ENCODE measurements at places on chromosomes 1 and 21.

- no peak for DNase-seq
Measured at GRCh38 chr1:235883261-235883927, 16.7 kb upstream of the LYST start.

- no peak for DNase-seq
Measured at GRCh38 chr1:31859044-31859443, 43.2 kb upstream of the SPOCD1 start.

- no peak for DNase-seq
Measured at GRCh38 chr1:167197692-167198091, 23.0 kb upstream of the POU2F1 start.

DNA sequence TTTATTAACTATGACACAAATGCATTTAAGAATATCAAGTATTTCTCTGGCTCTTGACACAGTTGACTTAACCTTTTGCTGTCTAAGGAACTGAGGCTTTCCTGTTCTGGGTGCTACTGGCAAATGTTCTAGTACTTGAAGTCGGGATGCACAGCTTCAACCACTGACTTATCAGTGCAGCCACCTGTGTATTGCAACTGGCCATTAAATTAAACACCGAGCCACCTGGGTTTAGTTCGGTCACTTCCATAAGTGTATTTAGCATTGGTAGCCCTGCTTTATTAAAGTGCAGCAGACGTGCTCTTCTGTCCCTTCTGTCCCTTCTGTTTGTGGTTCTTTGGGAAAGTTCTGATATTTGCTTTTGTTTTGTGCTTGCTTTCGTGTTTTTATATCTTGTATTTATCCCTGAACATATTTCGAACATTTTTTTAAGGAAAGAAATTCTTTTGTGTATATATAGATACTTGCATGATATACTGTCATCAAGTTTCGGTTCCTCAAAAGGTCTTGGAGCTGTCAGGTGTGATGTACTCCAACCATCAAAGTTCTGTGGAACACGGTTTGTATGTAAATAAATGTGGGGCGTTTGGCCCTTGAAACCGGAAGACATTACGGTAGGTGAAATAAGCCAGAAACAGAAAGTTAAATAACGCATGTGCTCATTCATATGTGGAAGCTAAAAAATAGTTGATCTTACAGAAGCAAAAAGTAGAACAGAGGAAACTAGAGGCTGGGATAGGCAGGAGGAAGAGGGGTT, 297.9 kb upstream of the GREM2 start:
- DNase-seq = no peak

- DNase-seq = no peak
Measured at GRCh38 chr1:57467830-57468229, 44.0 kb upstream of the DAB1 start.

GRCh38 chr1:158248118-158248517, 6.1 kb upstream of the CD1A start:
- DNase-seq = peak; percentile 20

- no peak for DNase-seq
Measured at GRCh38 chr1:43671193-43671592, 21.2 kb downstream of the KDM4A start.

DNA sequence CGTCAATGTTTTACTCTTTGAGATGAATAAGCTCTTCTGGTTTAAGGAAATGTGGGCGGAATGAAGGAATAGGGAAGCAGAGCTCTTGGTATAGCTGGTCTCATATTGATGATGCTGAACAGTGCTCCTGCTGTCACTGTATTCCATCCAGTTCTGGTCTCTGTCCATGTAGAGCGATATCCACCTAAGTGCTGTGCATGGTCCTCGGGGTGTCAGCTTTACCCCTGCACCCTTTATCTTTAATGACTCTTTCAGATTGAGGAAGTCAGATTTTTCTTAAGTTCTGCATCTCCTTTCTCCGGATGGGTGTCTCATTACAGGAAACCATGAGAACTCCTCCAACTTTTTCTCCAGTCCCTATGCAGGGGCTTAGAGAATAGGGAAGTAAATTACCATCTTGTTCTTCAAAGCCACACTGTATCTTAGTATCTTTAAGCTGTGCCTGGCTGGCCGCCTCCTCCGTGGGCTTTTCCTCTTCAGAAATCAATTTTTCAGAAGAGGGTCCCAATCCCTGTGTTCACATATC, 52.9 kb downstream of the PDE4B start:
- no peak for DNase-seq

GRCh38 chr21:40792691-40793456, 54.1 kb downstream of the DSCAM start:
- no peak for DNase-seq

DNA sequence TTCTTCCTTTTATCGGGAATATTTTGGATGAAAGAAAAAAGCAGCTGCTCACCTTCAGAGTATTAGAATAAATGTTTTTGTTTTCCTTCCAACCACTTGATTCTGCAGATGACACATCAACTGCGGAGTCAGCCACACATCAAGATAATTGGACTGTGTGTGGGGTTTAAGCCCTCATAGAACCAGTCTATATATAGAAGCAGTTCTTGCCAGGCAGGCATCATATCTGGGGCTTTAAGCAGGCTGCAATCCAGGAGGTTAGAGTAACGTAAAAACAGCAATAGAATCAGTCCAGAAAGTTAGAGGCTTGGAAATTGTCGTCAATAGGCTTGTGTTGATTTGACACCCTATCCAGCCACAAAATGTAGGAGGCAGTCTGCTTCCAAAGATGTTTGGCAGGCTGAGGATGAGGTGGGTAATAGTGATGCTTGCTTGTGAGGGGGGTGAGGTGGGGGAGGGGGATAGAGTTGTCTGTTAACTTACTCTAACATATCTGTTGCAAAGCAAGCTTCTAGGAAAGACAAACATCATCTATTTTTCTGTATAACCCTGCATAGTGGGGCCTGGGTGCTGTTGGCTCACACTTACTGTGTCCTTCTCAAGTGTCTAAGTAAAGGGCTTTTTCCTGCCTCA, 64.8 kb downstream of the PEX14 start:
- no peak for DNase-seq

DNA sequence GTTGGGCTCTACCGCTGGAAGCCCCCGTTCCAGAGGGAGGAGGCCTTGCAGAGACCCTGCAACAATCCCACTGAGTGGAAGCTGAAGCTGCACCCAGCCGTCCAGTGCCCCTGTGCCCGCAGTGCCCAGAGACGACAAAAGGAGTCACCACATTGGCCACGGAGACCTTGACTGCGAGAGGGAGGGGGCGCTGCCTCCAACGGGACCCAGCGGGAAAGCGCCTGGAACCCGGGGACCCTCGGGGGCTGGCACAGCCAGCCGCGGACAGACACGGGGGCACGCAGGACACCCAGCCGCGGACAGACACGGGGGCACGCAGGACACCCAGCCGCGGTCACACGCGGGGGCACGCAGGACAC, 22.5 kb downstream of the CFAP74 start:
- no peak for DNase-seq

DNA sequence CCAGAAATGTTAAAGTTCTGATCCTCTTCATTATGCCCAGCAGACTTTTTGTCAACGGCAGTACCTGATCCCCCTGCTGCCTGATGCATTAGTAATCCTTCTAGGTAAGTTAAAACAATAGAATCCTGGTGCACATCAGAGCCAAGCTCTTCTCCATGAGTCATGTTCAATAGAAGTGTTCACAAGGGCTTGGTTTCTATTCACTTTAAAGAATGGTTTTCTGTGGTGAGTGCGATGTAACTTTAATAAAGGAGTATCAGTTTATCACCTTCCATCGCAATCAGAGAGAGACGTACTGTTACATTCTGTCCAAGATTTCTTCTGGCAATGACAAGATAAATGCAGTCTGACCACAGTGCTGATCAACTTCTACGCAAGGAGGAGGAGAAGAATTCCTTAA, 96.8 kb downstream of the NRIP1 start:
- no peak for DNase-seq

GRCh38 chr1:224502459-224503160, 68.0 kb upstream of the WDR26 start:
- DNase-seq = no peak

GRCh38 chr21:34545079-34545884, 33.3 kb upstream of the KCNE1 start:
- peak; percentile 48 for DNase-seq

DNA sequence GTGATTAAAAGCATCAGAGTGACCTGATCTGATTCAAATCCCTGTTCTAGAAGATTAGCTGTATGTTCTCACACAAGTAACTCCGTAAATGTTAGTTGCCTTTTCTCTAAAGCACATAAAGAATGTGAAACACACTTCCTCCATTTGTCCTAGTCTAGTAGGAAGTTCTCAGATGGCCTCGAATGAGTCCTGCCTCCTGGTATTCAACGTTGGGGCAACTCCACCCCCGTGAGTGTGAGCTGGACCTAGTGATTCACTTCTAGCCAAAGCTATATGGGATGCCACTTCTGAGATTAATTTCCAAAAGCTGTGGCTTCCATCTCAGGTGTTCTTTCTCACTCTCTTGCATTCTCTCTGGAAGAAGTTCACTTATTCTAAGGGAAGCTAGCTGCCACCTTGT, 267.6 kb downstream of the GPATCH2 start:
- DNase-seq = no peak

GRCh38 chr1:53411541-53412152, 47.6 kb upstream of the DMRTB1 start:
- DNase-seq = no peak

DNA sequence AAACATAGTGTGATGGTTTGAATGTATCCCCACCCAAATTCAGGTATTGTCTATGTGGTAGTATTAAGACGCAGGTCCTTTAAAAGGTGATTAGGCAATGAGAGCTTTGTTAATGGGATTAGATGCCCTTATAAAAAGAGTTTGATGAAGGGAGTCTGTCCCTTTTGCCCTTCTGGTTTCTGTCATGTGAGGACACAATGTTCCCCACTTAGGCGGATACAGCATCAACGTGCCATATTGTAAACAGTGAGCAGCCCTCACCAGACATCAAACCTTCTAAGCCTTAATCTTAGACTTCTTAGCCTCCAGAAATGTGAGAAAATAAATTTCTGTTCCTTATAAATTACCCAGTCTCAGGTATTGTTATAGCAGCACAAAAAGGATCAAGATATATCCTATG, 172.8 kb downstream of the FAF1 start:
- DNase-seq = no peak

GRCh38 chr21:35359076-35359475, 310.0 kb upstream of the RUNX1 start:
- DNase-seq = no peak

GRCh38 chr1:15940110-15941043, 35.5 kb downstream of the ZBTB17 start:
- DNase-seq = no peak

DNA sequence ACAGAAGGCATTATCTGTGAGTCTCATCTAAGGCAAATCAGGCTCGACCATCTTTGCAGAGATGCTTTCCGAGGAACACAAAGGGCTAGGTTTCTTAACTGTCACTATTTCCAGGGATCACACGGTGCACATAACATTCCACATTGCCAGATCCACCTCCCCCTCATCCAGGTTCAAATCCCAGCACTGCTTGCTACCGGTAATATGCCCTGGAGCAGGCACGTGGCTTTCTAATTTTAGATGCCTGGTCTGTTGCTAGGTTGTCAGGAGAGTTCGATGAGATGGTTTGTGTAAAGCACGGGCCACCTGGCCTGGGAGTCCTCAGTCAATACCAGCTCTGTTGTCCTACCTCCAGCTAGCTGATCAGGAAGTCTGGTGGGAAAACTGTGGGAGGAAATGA, 598.6 kb downstream of the NPHP4 start:
- DNase-seq = no peak

DNA sequence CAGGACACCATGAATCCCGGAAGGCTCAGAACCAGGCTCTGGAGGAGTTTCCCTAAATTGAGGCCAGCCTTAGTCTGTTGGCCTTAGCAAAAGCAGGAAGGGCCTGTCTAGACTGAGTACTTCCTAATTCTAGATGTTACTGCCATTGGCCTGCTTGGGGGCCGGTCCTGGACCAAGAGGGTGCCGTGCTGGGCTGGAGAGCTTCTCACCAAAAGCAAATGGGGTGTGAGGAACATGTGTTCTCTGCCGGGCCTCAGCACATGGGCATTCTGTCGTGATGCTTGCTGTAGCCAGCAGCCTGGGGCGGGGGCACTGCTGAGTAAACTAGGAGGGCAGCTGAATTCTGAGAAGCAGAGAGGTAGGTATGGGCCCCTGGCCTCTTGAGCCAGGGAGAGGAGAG, 35.7 kb upstream of the MAN1C1 start:
- DNase-seq = no peak

- DNase-seq = no peak
Measured at GRCh38 chr1:163583661-163584181, 262.0 kb downstream of the NUF2 start.

- DNase-seq = no peak
Measured at GRCh38 chr1:243731974-243732625, 117.9 kb downstream of the AKT3 start.

- DNase-seq = no peak
Measured at GRCh38 chr1:5364591-5364990, 627.6 kb downstream of the NPHP4 start.

GRCh38 chr1:226787071-226787470, 48.0 kb upstream of the ITPKB start:
- no peak for DNase-seq

- no peak for DNase-seq
Measured at GRCh38 chr1:119784191-119784781, 15.6 kb upstream of the HMGCS2 start.

- DNase-seq = no peak
Measured at GRCh38 chr21:40837456-40837855, 9.5 kb downstream of the DSCAM start.

DNA sequence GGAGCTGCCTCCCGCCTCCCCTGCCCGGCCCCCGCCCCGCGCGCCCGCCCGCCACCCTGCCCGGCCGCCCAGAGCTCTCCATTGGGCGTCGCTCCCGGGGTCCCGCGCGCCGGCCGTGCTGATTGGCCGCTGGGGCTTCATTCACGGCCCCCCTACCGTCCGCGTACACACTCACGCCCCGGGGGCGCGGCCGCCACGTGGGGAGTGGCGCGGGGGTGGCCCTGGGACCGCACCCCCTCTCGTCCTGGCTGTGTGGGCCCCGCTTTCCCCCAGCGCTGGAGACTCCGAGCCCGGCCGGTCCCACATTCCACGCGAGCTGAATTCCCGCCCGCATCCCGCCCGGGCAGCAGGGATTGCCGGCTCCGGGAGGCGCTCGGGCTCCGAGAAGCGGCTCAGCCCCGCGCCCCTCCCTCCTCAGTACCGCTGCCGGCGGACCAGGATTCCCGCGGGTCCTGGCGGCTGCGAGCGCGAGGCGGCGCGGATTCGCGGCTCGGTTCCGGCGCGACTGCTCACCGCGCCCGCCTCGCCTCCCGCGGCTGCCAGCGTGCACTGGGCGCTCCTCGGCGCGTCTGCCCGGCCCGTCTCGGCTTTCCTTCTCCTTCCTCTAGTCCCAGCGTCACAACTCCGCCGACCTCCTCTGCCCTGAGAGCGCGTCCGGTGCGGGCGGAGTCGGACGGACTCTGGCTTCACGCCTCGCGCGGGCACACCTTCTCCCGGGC, 450 bp upstream of the POU3F1 start:
- DNase-seq = peak; percentile 58
